ENCODE measurements at places on chromosomes 2 and 18.

DNA sequence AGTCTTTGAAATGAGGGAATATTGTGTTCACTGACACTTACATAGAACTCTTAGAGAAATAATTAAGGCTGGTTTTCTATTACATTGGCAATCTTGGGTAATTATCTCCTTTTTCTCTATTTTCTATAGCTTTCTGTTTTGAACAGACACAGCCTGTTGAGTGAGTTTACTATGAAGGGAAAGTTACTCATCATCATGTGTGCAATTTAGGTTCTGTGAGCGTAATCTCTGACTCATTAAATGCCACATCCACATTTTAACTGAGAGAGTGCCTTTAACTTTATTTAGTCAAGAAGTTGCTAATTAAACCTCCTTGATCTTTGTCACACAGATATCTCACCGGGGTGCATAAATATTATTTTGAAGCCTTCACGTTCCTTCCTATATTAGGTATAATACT lies 174.0 kb upstream of the SLC8A1 start:
- peak; percentile 81 for DNase-seq

DNA sequence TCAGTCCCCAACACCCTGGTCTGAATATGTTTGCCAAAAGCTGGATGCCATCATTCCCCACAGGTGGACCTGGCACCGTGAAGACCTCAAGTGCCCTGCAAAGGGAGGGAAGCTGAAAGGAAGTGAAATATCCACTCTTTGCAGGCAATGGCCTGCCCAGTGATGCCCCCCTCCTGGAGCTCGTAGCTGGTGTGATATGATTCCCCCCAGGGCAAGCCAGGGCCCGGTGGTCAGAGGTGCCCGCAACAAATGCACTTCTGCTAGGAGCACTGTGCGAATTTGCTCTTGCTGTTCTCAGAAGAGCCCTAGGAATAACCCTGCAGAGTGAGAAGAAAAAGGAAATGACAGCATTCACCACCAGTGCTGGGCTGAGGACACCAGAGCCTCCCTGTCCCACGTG lies 247.4 kb downstream of the KLHL29 start:
- DNase-seq = no peak

DNA sequence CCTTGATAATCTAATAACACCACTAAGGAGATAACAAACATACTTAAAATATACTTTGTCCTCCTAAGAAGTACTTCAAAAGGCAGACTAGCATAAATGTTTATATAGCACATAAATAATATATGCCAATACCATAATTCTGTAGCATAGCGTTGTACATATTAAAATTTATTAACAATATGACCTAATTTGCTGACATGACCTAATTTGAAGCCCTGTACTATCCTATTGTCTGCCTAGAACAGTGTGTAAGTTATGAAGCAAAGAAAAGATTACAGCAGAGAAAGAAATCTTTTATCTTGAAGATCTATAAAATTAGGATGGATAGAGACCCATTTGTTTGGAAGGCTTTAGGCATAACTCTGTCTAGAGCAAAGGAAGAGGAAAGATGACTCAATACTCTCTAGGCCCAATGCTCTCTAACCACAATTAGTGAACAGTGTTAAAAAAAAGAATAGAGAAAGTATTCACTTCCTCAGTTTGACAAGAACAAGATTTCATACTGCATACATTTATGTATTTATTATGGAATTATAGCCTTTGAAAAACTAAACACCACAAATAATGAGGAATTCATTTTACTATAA lies 231.3 kb downstream of the ZRANB3 start:
- DNase-seq = peak; percentile 38

- no peak for DNase-seq
Measured at GRCh38 chr2:133660510-133660909, 92.2 kb upstream of the NCKAP5 start.

DNA sequence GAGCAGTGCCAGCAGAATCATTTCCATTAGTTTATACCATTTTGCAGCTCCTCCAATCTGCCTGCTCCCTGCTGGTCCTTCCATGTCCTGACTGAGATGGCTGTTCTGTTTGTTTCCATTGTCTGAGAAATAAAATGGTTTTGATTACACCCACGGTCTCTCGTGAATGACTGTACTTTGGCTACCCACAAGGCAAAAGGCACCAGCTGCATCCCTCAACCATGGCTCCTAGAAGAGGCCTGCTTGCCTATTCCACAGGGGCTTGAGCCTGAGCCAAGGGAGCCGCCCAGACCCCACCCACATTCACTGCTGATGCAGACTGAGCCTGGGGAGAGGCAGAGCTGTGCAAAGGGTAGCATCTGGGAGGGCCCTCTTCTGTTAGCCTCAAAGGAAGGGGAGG lies 31.2 kb downstream of the MARCHF4 start:
- no peak for DNase-seq

GRCh38 chr2:168224346-168224745 lies 23.0 kb downstream of the STK39 start:
- no peak for DNase-seq

- DNase-seq = no peak
Measured at GRCh38 chr2:223538920-223539440, 63.2 kb downstream of the SCG2 start.

DNA sequence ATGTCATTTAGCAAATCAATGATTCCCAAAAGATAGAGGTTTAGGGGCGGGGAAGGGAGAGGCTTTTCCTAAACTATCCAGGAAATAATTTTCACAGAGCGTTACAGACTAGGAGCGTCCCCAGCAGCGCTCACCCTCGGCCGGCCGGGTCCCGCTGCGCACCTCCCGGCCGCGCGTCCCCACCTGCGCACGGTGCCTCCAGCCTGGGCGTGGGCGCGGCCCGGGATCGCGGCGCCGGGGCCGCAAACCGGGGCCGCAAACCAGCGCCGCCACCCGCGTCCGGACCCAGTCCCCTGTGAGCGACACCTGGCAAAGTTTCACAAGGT lies 684 bp upstream of the ZCCHC2 start:
- no peak for DNase-seq

GRCh38 chr2:58769864-58770234 lies 528.7 kb upstream of the FANCL start:
- no peak for DNase-seq

DNA sequence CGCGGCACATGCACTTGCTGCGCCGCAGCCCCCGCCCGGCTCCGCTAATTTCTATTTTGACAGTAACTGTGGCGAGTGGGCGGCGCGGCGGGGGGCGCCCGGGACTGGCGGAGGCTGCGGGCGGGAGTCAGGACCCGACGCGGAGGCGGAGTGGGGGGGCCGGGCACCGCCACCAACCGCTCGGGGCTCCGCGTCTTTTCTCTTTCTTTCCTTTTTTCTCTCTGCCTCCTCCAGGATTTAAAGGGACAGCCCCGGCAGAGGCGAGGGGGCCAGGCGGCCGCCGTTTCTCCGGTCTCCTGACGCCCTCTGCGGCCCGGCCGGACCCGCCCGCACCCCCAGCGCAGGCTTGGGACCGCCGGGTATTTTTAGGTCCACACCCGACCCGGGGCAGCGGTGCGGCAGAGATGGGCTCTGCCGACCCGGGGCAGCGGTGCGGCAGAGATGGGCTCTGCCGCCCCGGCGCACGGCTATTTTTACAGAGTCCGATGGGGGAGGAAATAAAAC lies 460 bp upstream of the ZBTB7C start:
- no peak for DNase-seq

DNA sequence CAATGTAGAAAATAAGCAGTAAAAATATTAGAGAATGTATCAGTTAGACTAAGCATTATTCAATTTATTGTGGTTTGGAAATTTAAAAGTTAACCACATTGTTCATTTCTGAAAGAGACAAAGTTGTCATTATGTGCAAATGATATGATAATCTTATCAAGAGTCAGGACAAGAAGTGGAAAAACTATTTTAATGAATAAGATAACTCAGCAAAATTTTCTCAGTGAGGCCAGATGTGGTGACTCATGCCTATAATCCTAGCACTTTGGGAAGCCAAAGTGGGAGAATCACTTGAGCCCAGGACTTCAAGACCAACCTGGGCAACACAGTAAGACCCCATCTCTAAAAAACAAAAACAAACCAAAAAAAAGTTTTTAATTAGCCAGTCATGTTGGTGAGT lies 39.5 kb upstream of the CERS6 start:
- peak; percentile 21 for DNase-seq

GRCh38 chr2:233081731-233082221 lies 21.6 kb downstream of the INPP5D start:
- DNase-seq = no peak

DNA sequence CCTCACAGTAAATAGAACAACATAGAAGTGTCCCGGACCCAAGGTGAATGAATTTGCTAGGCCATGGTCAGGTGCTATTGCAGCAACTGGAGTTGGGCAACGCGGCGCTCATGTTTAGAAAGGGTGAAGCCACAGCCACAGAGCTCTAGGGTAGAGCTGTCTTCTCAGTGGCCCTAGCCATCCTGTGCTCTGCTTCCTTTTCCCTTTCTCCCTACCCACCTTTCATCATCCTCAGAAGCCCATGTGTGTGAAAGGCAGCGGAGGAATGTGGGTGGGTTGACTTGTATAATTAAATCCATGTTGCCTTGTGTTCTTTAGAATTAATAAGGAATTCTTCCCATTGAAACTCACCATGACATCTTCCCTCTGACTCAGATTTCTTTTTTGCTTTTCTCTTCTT lies 336.7 kb downstream of the OSR1 start:
- DNase-seq = peak; percentile 96

GRCh38 chr18:48749768-48750167 lies 201.0 kb downstream of the SMAD7 start:
- peak; percentile 83 for DNase-seq

DNA sequence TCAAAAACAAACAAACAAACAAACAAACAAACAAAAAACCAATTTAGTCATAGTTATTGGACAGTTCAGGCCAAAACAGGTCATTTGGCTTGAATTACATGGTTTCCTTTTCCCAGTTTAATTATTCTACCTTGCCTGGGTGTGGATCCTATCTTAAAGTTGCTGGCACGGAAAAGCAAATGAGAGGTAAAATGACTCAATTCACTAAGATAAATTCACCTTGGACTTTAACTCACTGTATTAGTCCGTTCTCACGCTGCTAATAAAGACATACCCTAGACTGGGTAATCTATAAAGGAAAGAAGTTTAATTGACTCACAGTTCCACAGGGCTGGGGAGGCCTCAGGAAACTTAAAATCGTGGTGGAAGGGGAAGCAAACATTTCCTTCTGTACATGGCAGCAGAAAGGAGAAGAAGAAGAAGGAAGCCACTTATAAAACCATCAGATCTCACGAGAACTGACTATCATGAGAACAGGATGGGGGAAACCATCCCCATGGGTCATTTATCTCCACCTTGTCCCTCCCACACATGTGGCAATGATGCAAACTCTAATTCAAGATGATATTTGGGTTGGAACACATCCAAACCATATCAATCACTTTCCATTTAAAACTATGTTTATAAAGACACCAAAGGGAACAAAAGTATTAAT lies 22.5 kb upstream of the TRAPPC8 start:
- DNase-seq = no peak

- no peak for DNase-seq
Measured at GRCh38 chr2:54595999-54596902, 127.2 kb upstream of the EML6 start.
